ENCODE measurements at places on chromosomes 2 and 18.

DNA sequence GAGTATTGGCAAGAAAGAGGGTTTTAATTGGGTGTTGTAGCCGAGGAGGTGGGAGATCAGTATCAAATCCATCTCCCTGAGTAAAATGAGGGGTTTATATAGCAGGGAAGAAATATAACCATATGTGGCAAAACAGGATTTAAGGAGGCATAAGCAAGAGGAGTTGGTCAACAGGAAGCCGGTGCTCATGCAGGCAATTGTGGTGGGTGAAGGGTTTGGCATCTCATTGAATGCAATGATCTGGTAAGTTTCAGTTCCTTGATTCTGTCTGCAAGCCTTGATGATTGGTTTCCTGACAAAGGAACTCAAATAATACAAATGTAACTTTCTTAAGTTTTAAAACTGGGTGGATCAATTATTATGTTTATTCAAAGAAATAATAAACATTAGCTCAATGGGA lies 564.4 kb upstream of the LINC00305 start:
- no peak for DNase-seq

GRCh38 chr2:239092571-239093294 lies 244.8 kb downstream of the TWIST2 start:
- no peak for DNase-seq

- DNase-seq, result no peak
Measured at GRCh38 chr2:236179236-236180075, 11.3 kb upstream of the GBX2 start.

DNA sequence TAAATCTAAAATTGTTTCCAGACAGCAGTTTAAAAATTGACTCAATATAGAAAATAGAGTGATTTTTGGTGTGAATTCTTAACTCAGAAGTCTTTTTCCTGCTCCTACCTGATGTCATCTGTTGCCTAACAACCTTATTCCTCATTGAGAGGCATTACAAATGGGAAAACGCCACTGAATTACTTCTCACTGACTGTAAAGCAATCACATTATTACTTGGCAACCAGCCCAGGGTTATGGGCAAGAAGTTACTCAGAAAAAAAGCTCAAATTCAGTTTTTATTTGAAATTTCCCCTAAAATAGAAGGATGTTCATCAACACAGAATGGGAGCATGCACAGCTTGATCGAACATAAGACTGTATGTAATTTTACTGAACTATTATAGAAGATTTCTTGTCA lies 201.8 kb upstream of the GULP1 start:
- no peak for DNase-seq

All from activated CD8-positive, alpha-beta memory T cell treated with anti-CD3 and anti-CD28 coated beads for 1 hour (primary cell).